HCEC 1CT (cell line): ENCODE measurements at places on chromosomes 2 and 18.

- DNase-seq = no peak
Measured at GRCh38 chr18:57982372-57983021, 61.5 kb upstream of the NEDD4L start.

DNA sequence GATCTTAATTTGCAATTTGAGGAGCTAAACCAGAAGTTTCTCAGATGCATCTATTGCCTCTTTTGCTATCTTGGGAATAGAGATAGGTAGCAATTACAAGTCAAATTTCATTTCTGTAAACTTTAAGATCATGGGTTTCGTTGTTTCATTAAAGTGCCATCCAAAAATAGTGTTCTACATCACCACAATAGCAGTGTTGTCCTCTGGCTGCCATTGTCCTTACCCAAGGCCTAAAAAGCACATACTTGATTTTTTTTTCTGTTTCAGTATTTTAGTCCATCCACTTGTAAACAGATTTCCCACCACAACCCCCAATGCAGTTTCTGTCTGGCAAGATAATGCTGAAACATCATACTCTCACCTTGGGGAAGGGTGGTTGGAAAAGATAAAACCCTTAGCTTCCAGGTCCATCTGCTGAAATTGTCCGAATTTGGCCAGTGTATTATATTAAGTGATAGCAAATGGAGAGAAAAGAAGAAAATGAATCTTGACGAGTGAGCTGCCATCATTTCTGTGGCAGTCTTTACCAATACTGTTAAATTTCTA lies 136.2 kb downstream of the LCLAT1 start:
- DNase-seq = no peak

GRCh38 chr2:102065675-102066252 lies 74.0 kb downstream of the IL1R2 start:
- peak; percentile 91 for DNase-seq

DNA sequence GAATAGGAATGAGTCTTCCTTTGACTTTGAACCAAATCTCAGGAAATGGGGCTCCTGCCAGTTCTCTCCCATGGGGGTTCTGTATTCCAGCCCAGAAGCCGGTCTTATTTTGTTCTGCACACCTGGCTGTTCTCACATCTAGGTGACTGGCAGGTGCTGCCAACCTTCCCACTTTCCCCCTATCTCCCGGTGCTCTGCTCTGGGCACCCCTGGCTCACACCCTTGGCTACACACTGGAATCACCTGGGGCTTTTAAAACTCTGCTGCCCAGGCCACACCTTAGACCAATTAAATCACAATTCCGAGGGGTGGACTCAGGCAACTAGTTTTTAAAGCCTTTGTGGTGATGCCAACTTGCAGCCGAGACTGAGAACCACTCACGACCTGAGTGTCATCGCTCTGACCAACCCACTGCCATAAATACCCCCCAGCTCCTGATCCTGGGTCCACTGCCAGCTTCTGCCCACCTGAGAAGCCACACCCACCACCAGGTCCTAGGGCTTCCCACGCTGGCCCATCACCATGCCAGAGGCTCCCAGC lies 69.2 kb downstream of the KCNF1 start:
- DNase-seq = no peak

- DNase-seq = no peak
Measured at GRCh38 chr2:55232863-55233657, 572 bp downstream of the RPS27A start.

DNA sequence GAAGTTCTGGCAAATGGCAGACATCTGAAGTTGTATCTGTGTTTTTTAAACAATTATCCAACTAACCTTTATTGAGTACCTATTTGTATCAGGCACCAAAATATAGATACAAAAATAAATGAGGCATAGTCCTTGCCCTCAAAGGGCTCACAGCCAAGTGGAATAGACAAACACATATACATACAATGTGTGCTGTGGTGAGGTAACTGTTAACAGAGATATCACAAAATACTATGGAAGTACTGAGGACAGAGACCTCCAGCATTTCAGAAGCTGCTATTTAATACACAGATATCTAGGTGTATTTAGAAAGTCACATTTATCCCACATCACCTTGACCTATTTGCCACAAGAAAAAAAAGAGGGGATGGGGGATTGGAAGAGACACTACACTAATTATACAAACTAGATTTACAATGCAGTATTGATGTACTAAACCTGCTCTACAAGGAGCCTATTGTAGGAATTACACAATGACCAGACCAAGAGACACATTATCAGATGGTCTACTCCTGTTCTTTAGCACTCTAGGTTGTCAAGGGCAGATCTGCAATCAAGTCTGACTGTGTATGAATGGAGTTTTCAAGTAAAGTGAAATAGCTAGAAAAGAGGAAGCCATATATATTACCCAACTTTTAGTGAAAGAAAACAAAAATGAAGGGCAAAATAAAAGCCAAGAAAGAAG lies 62.2 kb downstream of the SPIRE1 start:
- no peak for DNase-seq

- DNase-seq = peak; percentile 99
Measured at GRCh38 chr2:173048897-173049661, 26.6 kb upstream of the MAP3K20 start.

GRCh38 chr18:30342675-30343074 lies 699.9 kb downstream of the DSC3 start:
- no peak for DNase-seq

DNA sequence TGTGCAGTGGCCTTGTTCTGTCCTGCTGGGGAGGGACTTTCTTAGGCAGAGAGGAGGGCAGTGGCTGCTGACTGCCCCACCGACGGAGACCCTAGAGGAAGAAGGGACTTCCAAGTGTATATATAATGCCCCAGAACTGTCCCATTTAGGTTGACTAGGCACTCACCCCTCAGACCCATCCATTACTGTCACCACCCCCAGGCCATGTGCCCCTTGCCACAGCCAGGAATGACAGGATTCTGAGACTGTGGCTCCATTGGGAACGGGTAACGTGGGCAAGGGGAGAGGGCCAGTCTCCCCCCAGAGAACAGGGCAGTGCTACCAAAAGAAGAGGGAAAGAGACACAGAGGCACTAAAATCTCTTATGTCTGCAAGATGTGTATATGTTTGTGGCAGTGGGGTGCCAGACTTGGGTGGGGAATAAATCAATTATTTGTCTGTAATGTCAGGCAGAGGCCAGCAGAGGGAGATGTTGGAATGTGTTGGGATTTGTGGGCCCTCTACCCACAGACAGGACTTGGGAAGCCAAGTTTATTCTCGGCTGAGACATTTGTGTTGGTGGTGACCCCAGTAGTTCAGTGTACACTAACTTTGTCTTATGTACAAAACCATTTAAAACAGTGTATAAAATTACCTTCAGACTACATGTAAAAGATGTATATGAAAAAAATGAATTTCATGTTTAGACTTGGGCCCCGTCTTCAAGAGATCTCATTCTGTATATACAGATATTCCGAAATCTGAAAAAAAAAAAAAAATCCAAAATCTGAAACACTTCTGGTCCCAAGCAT lies 24.0 kb upstream of the TMEM37 start:
- peak; percentile 37 for DNase-seq

DNA sequence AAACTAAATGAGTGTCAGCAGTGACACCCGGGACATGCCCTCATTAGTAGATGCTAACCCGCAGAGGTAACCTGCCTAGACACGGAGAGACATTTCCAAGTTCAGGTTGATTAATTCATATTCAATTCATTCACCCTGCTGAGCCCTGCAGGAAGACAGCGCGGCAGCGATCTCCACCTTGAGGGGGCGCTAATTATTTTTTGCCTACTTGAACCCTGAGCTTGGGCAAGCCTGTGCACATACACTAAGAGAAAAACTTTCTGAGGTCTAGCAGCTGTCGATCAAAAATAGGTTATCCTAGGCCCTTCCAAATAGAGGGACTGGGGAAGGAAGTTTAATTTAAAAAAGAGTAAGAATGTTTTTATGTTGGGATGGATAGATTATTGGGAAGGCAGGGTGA lies 1.3 kb upstream of the LYPD6 start:
- peak; percentile 12 for DNase-seq

DNA sequence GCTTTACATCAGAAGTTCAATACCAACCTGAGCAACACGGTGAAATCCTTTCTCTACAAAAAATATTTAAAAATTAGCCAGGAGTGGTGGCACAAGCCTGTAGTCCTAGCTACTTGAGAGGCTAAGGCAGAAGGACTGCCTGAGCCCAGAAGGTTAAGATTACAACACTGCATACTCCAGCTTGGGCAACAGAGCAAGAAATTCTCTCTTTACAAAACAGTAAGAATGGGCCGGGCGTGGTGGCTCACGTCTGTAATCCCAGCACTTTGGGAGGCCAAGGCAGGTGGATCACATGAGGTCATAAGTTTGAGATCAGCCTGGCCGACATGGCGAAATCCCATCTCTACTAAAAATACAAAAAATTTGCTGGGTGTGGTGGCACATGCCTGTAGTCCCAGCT lies 113.2 kb downstream of the USP34 start:
- DNase-seq = no peak

- DNase-seq = no peak
Measured at GRCh38 chr2:206584323-206585116, 57.8 kb upstream of the FAM237A start.

DNA sequence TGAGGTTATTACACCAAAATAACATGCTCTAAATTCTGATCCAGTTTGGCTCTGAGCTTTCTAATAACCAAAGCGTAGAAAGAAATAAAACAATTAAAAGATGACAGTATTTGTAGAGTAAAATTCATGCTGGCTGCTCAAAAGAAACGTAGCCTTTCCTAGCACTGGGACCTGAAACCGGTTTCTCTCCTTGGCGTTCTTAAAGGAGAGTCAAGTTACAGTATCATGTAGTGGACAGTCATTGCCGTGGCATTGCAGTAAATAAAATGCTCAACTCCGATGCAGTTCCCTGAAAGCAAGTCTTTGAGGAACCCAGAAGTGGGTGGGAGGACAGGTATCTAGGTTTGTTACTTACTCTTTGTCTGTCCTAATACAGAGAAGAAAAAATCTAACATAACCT lies 52.7 kb upstream of the ITM2C start:
- no peak for DNase-seq

DNA sequence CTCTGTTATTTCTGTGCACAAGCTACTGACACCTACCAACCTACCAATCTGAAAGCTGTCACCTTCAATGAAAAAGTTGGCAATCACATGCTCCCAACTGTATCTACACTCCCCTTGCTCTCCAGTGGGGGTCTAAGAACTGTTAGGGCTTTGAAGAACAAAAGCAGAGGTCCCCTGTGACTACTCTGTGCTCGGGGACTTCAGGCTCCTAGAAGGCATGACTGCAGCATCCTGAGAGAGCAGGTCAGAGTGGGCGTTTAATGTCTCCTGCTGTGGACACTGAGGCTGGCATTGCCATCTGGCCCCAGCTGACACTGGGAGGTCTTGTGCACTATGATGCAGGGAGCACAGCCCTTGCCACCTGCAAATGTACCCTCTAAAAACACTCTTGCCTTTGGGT lies 93.3 kb downstream of the ACTR2 start:
- no peak for DNase-seq

DNA sequence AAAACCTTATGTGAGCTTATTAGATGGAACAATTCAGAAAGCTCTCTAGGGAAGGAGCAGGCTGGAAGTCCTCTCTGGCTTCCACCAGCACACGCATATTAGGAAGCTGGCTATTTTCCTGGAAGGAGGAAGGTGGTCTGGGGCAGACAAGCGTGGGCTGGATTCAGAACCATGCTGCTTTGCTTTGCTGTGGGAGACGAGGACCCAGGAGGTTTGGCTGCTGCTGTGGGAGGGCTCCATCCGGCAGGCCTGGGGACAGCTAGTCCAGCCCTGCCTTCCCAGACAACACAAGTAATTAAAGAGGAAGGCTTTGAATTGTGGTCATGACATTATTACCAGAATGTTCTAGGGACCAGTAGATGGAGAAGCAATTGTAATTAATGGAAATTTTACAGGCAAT lies 238.8 kb upstream of the MYT1L start:
- no peak for DNase-seq

DNA sequence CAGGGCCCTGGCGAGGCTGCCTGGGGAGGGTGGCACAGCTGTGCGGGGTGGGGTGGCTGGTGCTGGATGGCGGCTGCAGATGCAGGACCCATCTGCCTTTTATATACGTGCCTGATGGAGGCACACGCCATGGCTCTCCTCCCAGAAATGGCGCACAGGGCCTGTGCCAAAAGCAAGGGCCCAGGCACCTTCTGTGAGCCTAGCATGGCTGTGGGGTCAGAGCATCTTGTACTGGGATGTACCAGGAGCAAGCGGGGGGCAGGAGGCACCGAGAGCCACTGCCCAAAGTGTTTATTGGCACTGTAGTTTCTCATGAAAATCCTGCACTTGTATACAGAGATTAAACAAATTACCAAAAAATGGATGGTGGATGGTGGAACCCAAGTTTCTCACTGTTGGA lies 724.1 kb downstream of the GALR1 start:
- DNase-seq = no peak

DNA sequence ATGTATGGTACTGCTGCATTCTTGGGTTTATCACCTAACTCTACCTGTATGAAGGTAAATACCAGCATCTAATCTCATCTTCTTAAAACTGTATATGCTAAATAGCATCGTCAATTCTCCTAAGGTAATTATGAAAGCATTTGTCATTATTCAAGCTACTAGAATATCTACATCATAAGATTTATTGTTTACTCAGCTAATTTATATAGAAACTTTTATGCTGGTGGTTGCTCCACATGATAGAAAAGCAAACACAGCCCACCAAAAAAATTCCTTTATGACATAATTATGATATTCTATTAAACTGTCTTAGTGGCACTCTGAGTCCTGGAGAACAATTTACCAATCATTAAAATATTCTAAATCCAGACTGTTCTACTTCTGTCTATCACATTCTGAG lies 1226.1 kb upstream of the NRXN1 start:
- no peak for DNase-seq

- DNase-seq = no peak
Measured at GRCh38 chr18:44031063-44031462, 649.6 kb upstream of the SETBP1 start.

DNA sequence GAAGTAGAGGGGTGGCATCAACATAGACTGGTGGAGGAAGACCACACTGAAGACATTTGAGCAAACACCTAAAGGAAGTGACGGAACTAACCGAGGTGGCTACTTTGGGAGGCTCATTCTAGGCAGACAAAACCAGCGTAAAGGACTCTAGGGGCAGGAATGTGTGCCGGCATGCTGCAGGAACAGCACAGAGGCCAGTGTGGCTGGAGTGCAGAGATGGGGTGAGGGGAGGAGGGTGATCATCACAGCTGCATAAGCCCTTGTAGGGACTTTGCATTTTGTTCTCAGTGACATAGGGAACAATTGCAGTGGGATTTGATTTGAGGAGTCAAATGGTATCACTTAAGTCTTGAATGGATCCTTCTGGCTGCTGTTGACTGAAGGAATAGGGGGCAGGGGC lies 253.5 kb downstream of the NCKAP5 start:
- no peak for DNase-seq
